ENCODE measurements at places on chromosomes 2 and 18.

DNA sequence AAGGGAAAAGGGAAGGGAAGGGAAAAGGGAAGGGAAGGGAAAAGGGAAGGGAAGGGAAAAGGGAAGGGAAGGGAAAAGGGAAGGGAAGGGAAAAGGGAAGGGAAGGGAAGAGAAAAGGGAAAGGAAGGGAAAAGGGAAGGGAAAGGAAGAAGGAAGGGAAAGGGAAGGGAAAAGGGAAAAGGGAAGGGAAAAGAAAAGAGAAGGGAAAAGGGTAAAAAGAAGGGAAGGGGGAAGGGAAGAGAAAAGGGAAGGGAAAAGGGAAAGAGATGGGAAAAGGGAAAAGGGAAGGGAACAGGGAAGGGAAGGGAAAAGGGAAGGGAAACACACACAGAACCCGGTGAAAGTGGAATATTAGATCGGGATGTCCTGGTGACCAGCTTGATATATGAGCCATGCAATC is 40.8 kb downstream of the EIPR1 start:
- no peak for DNase-seq

DNA sequence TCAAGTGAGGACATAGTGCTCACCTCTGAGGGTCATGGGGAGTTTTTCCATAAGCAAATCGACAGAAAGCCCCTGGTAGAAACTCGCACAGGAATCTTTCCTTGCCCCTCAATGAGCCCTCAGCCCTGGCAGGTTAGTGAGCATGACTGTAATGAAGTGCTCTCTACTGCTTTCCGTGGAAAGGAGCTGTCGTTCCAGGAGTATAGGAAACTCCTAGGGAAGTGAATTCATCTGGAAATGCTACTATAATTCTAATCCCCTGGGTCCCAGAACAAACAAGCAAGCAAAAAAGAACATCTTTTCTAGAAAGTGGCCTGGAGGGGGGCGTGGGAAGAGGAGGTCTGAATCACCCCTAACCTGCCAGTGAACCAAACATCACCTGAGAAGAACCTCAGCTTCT is 18.1 kb downstream of the BCL2L11 start:
- DNase-seq, result no peak

DNA sequence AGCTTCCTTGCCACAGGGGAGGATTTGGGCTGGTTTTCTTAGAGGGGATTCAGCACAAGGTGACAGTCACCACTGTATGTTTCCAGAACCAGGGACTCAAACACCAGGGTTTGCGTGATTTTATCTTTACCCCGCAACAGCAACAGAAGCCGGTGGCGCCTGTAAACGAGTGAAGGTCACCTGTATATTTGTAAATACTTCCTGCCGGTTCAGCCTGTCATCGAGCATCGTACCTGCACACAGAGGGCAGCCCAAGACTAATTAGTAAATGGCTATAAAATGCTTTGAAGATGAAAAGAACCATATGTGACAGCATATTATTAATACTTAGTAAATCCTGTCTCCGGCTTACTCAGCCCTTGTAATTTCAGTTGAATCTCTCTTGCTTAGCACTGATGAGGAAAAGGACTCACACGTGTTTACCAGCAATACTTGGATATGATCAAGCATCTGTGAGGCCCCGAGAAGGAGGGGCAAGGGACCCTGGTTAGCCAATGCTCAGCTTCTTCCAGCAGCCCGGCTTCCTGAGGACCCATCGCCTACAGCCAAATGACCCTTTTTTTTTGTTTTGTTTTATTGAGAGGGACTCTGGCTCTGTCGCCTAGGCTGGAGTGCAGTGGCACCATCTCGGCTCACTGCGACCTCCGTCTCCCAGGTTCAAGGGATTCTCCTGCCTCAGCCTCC is 51.3 kb upstream of the FOSL2 start:
- DNase-seq, result no peak

DNA sequence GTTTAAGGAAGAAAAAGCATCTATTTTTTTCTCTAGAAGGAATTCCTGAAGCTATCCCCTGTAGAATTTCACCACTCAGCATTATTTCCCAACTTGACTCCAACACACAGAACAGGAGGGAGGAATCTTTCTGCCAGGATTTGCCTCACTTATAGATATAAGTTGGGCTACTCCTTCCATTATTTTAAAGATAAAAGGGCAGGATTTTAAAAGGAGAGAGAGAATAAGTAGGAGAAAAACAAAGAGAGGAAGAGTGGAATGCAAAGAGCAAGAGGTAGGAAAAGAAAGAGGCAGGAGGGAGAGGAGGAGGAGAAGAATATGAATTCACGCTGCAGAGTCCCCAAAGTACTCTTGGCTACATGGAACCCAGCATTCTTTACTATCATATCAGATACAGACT is 182.5 kb downstream of the TCF4 start:
- no peak for DNase-seq

DNA sequence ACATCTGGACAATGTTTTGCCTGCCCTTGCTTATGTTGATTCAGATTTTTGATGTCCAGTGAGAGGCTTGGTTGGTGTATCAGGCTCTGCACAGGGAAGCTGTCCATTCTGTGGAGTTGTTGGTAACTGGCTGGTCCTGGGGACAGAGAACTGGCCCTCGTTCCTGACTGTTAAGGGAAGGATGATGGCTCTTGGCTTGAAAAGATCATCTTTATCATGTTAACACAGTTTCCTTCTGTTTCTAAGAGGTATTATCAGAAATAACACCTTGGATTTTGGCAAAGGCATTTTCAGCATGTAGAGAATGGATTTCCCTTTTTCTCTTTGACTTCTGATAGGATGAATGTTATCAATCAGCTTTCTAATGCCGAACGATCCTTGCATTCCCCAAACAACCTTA is 19.3 kb downstream of the STK25 start:
- no peak for DNase-seq

- no peak for DNase-seq
These were observed 220.9 kb upstream of the PID1 start for GRCh38 chr2:229492034-229492433.

DNA sequence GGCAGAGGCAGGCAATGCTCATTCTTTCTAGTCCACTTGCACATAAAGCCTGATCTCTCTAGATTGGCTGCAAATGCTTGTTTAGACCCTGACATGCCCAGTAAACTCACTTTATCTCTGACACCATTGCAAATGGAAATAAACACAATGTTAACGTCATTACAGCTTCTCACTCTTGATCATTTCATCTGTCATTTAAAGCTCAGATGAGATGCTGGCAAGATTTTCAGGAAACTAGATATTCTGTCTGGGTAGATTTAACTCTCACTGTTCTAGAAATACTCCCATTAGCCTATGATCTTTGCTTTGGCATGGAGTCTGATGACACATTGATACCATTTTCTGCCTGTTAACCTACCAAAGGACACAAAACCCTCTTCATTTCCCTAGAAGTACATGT is 320.7 kb upstream of the HNRNPA3 start:
- DNase-seq, result no peak

DNA sequence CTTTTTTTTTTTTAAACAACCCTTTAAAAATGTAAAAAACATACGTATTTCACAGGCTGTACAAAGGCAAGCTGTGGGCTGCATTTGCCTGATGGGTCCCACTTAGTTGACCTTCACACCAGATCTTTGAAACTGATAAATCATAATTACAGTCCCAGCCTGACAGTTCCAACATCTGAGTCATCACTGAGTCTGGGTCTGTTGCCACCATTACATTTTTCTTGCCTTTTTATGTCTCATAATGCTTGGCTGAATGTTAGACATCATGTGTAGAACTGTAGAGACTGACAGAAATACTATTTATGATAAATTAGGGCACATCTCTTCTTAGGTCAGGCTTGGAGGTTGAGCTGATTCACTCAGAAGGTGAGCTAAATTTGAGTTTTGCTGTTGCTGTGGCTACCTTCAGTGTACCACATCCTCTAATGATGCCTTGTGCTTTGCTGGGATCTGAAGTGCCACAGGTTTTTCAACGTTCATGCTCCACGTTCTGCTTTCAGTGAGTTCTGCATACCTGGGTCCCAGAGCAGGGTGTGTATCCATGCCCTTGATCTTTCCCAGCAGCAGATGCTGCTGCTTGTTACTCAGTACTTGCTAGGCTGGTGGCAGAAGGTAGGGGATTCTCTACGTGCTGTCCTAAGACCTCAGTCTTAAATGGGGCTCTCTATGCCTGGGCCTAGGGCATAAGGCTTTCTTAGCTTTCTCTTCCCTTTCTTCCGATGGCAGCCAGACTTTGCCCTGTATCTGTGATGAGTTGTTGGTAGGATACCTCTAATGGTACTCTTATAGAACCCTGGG is 160.6 kb upstream of the SMAD7 start:
- no peak for DNase-seq

DNA sequence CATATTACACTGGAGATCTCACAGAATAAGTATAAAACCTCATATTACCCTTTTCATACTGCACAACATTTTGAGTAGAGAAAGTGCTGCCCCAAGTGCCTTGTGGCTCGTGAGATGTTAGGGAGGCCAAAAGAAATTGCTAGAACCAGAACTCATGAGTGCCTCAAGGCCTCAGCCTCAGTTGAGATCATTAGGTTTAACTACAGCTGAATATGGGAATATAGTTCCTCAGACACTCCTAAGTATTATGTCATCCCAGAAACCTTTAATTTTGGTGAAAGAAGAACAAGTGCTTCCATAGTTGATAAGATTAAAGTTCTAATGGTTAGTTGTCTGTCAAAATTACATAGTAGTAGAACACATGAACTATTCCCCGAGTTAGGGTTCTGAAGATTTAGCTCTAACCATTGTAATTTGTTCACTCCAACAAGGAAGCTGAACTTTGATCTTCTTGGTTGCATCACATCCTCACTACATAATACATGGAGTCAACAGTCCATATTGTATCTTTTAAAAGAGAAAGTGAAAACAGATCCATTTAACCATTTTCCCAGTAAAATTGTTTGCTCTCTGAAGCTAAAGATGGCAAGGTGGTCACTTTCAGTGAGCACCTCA is 9.6 kb upstream of the AQP4 start:
- no peak for DNase-seq

DNA sequence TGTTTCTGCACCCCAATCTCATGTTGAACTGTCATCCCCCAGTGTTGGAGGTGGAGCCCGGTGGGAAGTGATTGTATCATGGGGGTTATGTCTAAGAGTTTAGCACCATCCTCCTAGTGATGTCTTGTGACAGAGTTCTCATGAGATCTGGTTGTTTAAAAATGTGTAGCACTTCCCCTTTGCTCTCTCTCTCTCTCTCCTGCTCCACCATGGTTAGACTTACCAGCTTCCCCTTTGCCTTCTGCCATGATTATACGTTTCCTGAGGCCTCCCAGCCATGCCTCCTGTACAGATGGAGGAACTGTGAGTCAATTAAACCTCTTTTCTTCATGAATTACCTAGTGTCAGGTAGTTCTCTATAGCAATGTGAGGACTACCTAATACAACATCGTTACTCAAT is 396.9 kb upstream of the LRATD1 start:
- DNase-seq, result no peak

- DNase-seq, result no peak
These were observed 120.9 kb upstream of the DLX2 start for GRCh38 chr2:172223601-172224054.

DNA sequence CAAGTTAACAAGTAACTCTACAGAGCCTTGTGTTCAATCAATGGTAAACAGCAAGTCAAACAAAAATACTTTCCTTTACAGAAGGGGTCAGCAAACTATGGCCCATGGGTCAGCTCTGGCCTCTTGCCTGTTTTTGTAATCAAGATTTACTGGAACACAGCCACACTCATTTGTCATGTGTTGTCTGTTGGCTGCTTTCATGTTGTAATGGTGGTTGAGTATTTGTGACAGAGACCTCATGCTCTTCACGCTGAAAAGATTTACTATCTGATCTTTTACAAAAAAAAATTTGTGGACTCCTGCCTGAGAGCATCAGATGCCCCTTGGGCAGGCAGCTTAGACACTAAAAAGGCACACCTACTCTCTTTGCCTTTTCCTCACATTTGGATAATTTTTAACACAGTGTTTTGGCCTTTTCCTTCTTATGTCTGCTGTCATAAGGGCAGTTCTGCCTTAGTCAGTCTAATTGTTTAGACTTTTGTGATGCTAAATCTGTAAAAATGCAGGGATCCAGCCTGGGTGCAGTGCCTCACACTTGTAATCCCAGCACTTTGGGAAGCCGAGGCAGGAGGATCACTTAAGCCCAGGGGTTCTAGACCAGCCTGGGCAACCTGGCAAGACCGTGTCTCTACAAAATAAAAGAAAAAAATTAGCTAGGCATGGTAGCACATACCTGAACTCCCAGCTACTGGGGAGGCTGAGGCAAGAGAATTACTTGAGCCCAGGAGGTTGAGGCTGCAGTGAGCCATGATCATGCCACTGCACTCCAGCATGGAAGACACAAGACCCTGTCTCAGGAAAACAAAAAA is 18.3 kb downstream of the IL1B start:
- no peak for DNase-seq

DNA sequence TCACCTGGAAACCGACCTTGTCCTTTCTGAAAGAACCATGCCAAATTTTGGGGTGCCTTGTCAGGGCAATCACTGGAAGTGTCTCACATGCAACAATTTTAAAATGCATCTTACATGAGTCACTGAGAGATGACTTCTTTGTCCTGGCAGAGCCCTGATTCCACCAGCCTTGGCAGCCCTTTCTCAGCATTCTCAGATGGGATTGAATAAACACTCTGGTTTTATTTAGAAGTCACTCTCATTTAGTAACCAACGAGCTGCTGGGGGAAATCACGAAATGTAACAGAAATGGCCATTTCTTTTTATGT is 3.8 kb upstream of the ATP8B1 start:
- no peak for DNase-seq

GRCh38 chr2:37637985-37638384 is 33.5 kb downstream of the CDC42EP3 start:
- DNase-seq, result no peak

- DNase-seq, result no peak
These were observed 74.2 kb downstream of the SH3BP4 start for GRCh38 chr2:235025800-235026536.

DNA sequence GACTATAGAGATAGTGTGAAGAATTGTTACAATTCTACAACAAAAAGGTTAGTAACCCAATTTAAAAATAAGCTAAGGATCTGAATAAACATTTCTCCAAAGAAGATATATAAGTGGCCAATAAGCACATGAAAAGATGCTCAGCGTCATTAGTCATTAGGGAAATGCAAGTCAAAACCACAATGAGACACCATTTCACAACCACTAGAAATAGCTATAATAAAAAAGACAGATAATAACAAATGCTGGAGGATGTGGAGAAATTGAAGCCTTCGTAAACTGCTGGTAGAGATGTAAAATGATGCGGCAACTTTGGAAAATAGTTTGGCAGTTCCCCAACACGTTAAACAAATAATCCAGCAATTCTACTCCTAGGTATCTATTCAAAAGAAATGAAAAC is 366.5 kb upstream of the POU3F3 start:
- DNase-seq, result no peak

DNA sequence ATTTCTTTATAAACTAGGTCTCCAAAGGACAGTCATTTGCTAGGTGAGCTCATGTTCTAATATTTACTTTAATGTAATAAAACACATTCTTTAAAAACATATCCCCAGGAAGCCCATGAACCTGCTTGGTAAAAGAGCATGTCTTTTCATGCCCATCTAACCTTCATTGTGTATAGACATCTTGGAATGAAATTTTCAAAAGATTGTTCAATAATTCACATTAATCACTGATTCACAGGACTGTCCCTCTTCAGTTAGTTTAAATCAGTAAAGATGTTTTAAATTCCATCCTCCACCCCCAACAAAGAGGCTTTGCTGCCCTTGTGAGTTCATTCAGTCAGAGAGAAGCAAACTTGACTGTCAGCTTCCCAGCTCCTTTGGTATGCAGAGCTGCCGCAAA is 633.4 kb upstream of the CELF4 start:
- no peak for DNase-seq

GRCh38 chr2:239763433-239764097 is 261.6 kb downstream of the NDUFA10 start:
- DNase-seq, result no peak

All from GM06990 (cell line).